AG04450 (cell line): ENCODE measurements at places on chromosomes 2 and 18.

- DNase-seq = no peak
These were observed 128.0 kb upstream of the REV1 start for GRCh38 chr2:99617811-99618210.

- DNase-seq = no peak
These were observed 731 bp downstream of the RAB10 start for GRCh38 chr2:26034637-26034992.

DNA sequence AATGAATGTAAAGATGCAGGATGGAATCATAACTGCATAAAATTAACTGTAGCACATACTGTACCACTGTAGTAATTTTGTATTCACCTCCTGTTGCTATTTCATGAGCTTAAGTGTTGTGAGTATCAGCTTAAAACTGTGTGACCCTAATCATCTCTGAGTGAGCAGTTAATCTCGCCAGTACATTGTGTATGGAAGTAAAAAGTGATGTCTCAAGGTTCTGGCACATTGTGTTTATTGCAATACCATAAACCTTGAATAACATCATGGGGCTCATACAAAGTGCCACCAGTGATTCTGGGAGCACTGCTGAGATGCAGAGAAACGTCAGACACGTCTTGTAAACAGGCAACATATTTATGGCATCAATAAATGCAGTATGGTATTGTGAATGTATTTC is 124.5 kb downstream of the PMAIP1 start:
- DNase-seq = no peak

- DNase-seq = no peak
These were observed 262.9 kb upstream of the GULP1 start for GRCh38 chr2:188028739-188029138.

DNA sequence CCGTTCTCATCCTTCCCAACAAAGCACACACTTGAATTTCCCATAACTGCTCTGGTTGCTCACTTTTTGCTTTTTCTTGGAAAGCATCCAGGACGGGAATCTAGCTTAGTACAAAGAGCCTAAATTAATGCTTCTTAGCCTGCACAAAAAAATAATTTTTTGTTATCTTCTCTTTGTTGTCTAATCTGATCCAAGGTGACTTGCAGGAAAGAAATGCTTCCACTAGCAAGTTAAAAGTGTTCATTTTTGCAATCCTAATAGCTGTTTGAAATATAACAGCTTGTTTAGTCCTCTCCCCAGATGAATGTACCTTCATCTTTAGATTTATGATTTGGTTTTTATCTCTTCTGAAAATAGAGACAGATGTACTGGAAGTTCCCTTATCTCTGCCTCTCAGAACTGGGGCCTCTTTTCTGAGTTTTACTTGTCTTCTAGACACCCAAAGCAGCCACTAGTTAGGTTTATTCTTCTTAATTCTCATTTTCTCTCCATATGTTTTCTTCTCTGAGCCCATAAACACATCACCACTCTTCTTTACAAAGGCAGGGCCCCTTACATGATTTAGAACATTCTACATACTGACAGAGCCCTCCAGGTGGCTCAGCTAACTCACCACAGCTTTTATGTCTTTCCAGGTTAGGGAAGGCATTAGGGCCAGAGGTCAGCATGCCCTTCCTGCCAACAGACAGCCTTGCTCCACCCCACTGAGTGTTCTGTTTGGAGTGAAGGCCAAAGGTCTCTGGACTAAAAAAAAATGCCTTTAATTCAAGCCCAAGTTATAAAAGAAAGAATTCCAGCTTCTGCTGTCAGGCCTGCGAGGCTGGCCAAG is 74.7 kb upstream of the MAP4K3 start:
- no peak for DNase-seq

GRCh38 chr2:224178056-224178455 is 139.0 kb upstream of the SERPINE2 start:
- DNase-seq = peak; percentile 6

DNA sequence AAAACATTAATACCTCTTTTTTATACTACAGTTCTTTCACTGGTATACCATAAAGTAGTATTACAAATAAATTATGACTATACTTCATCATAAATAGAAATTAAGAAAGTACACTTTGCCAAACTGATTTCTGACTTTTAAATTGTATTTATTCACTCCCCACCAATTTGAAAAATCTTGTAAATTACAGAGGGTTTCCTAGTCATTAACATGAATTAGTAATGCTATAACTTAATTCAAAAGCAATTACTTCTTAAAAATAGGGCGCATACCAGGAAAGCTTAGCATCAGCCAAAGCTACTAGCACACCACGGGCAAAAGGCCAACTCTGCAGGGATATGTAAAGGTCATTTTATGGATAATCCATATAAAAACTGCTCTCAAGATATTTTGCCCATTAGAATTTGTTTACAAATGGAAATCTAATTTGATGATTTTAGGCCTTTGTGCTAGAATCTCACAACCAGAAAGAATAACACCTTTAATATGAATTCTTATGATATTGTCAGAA is 142.3 kb downstream of the PIGN start:
- DNase-seq = no peak

- DNase-seq = no peak
These were observed 10.1 kb upstream of the SULT1C2 start for GRCh38 chr2:108278631-108279030.

GRCh38 chr2:72057308-72057707 is 90.4 kb downstream of the CYP26B1 start:
- DNase-seq = no peak
